ENCODE measurements at places on chromosomes 4 and X. TPM values are rescaled to one million over a fixed set of nuclear protein-coding genes. Genes with fewer than 3 reads are reported as not detected.

GRCh38 chr4:105990933-105991332, 95.7 kb downstream of the NPNT start:
- DNase-seq = peak; percentile 41

DNA sequence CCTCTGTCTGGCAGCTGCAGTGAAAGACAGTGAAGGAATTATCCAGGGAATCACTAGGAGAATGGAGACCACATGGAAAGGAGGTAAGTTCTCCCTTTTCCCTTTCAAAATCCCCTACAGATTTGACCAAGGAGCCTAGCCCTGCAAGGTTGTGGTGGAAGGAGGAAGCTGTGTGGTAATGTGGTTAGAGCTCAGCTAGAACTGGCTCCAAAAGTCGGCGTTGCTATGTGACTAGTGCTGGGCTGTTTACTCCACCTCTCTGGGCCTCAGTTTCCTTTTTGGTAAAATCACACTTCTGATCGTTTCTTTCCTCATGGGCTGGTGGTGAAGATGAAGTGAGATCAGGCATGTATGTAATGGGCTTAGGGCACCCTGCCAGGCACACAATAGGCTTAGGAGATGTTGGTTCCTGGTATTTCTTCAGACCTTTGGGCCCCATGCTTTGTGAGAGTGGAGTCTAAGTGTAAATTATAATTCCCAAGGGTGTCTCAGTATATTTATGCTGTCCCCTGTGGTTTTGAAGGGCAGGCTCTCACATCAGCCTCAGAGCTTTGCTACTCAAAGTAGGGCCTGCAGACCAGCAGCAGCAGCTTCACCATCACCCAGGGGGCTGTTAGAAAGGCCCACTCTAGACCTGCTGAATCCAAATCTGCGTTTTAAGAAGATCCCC, 183.7 kb upstream of the BCOR start:
- DNase-seq = no peak

DNA sequence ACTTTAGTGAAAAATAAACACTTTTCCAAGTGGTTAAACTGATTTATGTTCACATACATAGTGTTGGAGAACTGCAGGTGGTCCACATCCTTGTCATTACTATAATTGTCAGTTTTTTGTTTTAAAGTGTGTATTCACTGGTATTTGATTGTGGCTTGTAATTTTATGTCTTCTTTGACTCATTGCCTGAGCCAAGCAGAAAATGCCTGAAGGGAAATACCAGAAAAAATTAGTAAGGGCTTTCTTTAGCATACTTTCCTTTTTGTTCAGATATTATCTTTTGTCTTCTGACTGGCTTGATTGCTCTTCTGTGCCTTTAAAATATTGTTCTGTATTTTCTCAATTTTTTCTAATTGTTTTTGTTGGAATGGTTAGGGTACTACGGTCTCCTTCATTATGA, 981.3 kb downstream of the C4orf33 start:
- no peak for DNase-seq

- DNase-seq = no peak
Measured at GRCh38 chr4:86106475-86106874, 253.4 kb downstream of the MAPK10 start.

Gene AR
- 1.9 TPM for total RNA-seq

Gene HS3ST1
- not detected for total RNA-seq

Gene ZFYVE28
- total RNA-seq = 44.8 TPM

Gene KDR
- total RNA-seq = 1.9 TPM

Gene MAGEB10
- total RNA-seq = not detected

Gene CT55
- not detected for total RNA-seq

Gene TKTL2
- 0.48 TPM for total RNA-seq
